Left renal pelvis (tissue), 4 donors: ENCODE measurements at places on chromosomes 7 and 10. TPM values are rescaled to one million over a fixed set of nuclear protein-coding genes. Genes with fewer than 3 reads are reported as not detected.

The DMBT1 gene
- polyA plus RNA-seq = 0.11 TPM

The DIP2C gene
- 22.7 TPM for polyA plus RNA-seq

The CDC14C gene
- polyA plus RNA-seq = not detected

The NDUFA5 gene
- polyA plus RNA-seq = 218 TPM

The CROT gene
- 39.6 TPM for polyA plus RNA-seq

The AASS gene
- polyA plus RNA-seq = 51.5 TPM

The TRIP6 gene
- 70.4 TPM for polyA plus RNA-seq

- DNase-seq = no peak
These were observed 32.5 kb upstream of the ADAM12 start for GRCh38 chr10:126420567-126421300.

DNA sequence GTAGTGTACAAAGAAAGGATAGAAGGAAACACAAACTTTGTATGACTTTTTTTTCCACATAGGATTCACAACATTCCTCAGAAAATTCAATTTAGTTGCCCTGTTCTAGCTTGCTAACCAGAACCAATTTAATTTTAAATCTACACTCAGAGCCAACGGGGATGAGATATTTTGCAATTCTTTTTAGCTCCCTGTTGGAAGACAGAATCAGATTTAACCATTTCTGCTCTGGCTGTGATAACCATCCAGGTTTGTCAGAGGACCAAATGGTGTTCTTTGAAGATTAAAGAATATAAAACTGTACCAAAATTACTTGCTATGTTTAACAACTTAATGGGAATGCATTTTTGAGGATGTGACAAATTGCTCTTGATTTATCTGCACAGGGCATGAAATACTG, 319.7 kb downstream of the HPSE2 start:
- DNase-seq = no peak

DNA sequence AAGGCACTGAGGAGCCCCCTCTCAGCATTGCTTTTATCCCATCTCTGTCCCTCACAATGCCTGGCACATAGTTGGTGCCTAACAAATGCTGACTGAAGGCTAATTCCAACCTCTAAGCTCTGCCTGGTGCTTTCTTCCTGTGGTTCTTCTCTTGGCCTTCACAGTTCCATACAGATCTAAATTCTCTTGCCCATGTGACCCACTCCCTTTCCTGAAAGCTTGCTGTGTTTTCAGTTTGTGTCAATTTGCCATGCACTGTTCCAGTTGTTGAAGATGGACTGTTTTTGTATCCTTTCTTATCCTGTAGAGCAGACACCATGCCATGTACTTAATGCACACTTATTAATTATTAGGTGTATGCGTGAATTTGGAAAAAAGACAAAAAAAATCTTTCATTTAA, 9.2 kb downstream of the TBXAS1 start:
- no peak for DNase-seq

GRCh38 chr10:76644476-76644875, 993.1 kb downstream of the KCNMA1 start:
- no peak for DNase-seq

DNA sequence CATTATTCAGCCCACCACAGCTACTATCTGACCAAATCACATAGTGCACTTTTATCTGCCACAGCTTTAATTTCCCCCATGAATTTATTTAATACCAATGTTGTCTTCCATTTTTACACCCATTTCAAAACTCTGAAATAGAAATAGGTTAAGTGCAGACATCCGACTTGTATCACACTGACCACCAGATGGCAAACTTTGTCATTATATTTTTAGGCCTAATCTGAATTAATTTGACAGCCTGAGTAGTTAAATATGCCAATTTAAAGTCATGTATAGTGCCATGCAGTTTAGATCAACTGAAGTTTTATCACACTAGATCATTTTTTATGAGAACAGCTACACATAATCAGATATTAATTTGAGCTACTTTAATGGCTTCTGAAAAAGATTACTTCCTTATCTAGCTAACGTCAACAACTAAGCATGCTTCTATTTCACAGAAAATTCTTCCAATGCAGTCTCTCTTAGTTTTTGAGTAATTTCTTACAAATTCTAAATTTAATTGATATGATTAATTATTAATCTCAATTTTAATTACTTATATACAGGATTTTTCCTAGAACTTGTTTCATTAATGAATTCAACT, 566.4 kb downstream of the GFRA1 start:
- DNase-seq = peak; percentile 10

DNA sequence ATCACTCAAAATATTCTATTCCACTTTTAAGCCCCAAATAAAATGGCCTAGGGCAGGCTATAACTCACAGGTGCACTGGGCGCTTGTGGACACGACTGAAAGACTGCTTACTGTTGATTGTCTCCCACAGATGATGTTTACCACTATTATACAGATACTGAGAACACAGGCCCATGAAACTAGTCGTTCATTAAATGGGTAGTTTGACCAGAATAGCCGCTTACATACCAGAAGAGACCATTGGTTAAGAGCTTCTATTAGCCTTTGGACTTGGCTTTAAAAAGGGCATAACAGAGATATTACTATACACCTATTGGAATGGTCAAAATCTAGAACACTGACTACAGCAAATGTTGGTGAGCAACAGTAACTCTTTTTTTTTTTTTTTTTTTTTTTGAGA, 4.3 kb downstream of the CCDC6 start:
- no peak for DNase-seq

DNA sequence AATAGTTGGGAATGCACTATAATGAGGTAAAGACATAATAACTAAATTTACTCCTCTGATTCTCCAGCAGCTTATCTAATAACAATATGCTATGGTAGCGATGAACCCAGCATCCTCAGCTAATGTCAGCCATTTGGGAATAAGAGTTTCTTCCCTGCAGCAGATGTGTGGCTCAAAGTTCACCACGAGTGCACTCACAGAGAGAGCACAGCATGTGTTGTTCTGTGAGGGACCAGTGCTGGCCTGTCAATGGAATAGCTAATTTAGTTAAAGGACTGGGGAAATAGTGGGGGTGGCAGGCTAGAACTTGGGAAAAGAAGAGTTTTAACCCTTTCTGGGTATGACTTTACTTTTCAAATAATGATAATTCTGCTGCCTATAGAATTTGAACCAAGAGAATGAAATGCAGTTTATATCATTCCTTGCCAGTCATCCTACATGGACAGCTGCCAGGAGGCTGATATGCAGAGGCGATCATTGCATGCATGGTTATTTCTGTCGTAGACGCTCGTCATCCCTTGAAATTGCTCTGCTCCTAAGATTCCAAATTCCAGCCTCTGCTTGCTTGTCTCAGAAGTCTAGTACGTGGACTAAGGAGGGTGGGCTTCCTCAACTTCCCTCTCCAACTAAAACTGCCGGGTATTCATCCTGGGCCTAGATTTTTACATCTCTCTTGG, 355.6 kb downstream of the RNLS start:
- DNase-seq = no peak

DNA sequence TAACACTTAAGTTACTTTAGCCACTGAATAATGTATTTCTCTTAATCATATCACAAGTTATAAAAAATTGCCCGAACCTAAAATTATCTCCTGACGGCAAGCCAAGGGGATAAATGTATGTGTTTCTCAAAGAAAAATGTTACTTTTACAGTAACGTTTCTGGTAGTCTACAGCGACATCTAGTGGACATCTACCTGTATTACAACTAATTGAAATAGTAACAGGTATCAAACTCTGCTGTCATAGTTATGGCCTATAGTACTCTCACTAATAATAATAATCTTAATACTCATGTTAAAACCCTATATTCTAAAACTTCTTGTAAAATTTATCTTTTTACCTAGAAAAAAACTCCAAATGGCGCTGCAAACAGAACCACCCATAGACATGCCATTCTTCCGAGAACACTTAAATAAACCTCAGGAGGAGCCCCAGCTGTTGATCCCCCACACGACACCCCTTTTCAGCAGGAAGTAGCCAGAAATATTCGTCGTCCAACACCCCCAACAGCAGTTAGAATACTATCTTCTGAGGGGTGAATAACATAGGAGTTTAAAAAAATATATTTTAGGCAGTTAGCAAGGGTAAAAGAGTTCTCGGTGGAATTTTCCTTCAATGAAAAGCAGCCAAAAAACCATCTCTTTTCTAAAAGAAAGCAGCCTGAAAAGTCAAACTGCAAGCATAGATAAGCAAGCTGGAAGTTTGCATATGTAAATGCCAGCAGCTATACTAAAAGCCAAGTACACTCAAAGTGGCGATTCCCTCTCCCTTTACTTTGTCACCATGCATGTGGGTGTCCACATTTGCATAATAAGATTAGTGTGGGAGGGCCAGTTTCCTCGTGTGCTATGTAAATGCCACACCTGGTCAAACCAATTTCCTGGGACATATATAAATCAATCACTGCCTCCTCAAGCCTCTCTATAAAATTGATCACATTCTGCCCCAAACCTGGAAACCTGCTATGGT, 40.5 kb upstream of the ZNF107 start:
- DNase-seq = no peak

DNA sequence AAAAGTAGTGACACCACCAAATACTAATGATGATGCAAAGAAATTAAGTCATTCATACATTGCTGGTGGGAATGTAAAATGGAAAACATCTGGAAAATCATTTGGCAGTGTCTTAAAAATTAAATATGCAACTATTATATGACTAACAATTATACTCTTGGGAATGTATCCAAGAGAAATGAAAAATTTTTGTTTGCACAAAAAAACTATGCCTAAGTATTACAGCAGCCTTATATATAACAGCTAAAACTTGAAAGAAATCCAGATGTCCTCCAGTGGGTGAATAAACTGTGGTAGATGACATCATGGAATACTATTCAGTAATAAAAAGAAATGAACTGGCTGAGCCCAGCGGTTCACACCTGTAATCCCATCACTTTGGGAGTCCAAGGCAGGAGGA, 132.0 kb downstream of the NEBL start:
- no peak for DNase-seq

- DNase-seq = no peak
These were observed 41.1 kb upstream of the NUPR2 start for GRCh38 chr7:56157238-56157790.

DNA sequence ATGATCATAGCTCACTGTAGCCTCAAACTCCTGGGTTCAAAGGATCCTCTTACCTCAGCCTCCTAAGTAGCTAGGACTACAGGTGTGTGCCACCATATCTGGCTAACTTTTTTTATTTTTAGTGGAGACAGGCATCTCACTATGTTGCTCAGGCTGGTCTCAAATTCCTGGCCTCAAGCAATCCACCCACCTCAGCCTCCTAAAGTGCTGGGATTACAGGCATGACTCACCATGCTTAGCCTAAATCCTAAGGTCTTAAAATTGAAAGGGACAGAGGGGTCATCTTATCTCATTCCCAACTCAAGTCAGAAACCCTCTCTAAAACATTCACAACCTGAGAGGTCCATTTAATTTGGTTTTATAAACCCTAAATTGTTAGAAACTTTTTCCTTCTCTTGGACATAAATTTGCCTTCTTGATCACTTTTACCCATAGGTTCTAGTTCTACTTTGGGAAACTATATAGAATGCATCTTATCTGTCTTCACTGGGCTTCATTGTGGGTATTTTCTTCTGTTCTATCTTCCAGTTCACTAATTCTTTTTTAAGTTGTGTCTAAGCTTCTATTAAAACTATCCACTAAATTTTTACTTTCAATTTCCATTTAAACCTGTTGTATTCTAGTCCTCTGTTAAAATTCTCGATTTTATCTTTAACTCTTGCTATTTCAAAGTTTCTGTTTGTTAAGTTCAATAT, 183.4 kb upstream of the KAT6B start:
- no peak for DNase-seq

- no peak for DNase-seq
These were observed 33.9 kb upstream of the GSAP start for GRCh38 chr7:77450054-77450453.

DNA sequence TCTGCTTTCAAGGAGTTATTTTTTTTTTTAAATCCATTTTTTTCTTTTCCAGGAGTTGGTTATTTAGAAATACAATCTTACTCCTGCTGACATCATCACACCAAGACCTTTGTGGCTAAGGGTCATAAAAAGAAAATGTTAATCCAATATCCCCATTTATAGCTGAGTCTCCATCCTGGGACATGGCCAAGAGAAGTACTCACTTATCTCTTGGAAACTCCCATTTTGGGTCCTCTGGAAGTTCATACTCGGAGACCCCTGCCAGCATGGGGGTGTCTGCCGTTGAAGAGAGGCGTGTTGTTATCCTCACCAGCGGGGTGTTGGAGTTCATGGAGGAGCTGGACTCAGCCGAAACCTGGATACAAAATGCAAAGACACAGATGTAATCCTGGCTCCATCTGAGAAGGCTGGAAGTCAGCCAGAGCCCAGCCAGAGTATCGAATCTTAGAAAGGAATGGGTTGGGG, 94.6 kb downstream of the FGFR2 start:
- no peak for DNase-seq

- peak; percentile 20 for DNase-seq
These were observed 397.8 kb upstream of the NRP1 start for GRCh38 chr10:33732161-33732680.

- no peak for DNase-seq
These were observed 38.2 kb upstream of the SLC26A4 start for GRCh38 chr7:107622429-107622828.

- DNase-seq = no peak
These were observed 157.3 kb downstream of the USP6NL start for GRCh38 chr10:11454160-11454559.

DNA sequence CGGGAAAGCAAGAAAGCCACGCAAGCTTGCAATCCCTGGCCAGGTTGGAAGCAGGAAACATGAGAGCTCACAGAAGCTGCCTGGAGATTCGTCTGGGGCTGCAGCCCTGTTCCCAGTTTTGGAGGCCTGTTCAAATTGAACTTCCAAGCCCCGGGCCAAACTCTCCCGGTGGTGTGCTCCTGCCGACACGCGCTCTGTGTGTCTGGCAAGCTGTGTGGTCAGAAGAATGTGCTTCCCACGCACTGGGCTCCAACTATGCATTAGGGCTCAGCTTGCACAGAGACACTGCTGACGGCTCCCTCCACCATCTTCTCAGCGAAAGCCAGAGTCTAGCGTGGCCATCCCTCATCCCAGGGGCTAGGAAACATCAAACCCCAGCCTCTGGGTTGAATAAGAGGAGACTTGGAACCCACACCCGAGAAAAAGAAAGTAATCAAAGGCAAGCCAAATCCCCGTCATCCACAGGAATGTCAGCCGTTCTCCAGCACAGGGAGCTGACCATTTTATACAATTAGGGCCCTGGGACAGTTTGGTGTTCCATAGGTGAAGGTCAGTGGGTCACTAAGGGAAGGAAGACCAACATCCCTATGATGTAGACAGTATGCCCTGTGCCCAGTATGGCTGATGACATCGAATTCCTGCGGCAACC, 107.2 kb downstream of the FGFR2 start:
- DNase-seq = no peak

GRCh38 chr10:30324448-30325110, 24.5 kb downstream of the MTPAP start:
- DNase-seq = no peak

- no peak for DNase-seq
These were observed 471.2 kb downstream of the DNAJB6 start for GRCh38 chr7:157808042-157808441.

GRCh38 chr7:77757589-77757988, 40.6 kb downstream of the TMEM60 start:
- no peak for DNase-seq
